ENCODE measurements at places on chromosomes 4 and X. TPM values are rescaled to one million over a fixed set of nuclear protein-coding genes. Genes with fewer than 3 reads are reported as not detected.

DIPK2B gene
- not detected for total RNA-seq

UCHL1 gene
- 314 TPM for total RNA-seq

SPANXC gene
- total RNA-seq: not detected

GSPT2 gene
- total RNA-seq: 6.2 TPM

YIPF7 gene
- not detected for total RNA-seq

CXXC4 gene
- not detected for total RNA-seq

DRD5 gene
- not detected for total RNA-seq

SMIM14 gene
- 29.1 TPM for total RNA-seq

TLR10 gene
- not detected for total RNA-seq

PRDM8 gene
- 4.0 TPM for total RNA-seq

SH3D19 gene
- total RNA-seq: 86.0 TPM

CT45A10 gene
- not detected for total RNA-seq

SMR3A gene
- total RNA-seq: not detected

NSG1 gene
- total RNA-seq: not detected

NFXL1 gene
- total RNA-seq: 7.3 TPM

DOK7 gene
- under 0.01 TPM for total RNA-seq

XAGE1A gene
- not detected for total RNA-seq

CDK16 gene
- 92.1 TPM for total RNA-seq

CT83 gene
- total RNA-seq: not detected

Measured in subcutaneous preadipocyte (primary cell).